ENCODE measurements at places on chromosomes 13 and 19.

GRCh38 chr13:108407495-108407894 is 138.0 kb downstream of the TNFSF13B start:
- no peak for DNase-seq

GRCh38 chr13:101258071-101258470 is 158.2 kb downstream of the NALCN start:
- DNase-seq: no peak

DNA sequence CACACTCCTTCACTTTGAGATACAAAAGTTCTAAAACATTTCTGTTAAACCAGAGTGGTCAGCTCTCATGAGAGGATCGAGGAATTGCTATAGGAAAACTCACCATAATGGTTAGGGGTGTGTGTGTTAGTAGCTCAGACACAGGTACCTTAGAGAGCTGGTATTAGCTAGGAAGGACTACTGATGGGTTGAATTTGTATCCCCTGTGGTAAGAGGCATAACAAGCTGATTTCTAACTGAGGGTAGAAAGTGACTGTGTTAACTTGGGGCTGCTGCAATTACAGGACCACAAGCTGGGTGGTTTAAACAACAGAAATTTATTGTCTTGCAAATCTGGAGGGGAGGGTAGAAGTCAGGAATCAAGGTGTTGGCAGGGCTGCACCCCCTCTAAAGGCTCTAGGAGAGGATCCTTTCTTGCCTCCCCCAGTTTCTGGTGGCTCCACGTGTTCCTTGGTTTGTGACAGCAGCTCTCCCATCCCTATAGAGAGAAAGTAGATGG is 17.4 kb downstream of the LEUTX start:
- no peak for DNase-seq

DNA sequence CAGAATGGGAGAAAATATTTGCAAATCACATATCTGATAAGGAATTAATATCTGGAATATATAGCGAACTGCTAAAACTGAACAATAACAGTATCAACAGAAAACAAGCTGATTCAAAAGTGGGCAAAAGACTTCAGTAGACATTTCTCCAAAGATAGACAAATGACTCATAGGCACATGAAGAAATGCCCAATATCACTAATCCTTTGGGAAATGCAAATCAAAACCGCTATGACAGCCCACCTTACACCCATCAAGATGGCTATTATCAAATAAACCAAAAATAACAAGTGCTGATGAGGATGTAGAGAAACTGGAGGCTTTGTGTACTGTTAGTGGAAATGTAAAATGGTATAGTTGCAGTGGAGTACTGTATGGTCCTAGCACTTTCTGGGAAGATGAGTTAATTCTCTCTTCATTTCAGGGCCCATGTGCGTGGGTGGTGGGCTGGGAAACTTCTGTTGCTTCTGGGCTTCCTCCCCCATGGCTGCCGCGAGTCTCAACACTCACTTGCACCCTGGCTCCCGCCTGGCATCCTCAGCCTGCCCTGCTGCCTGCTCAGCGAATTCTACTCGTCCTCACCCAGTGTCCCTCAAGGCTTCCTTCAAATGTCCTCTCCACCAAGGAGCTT is 12.4 kb upstream of the GJA3 start:
- no peak for DNase-seq

DNA sequence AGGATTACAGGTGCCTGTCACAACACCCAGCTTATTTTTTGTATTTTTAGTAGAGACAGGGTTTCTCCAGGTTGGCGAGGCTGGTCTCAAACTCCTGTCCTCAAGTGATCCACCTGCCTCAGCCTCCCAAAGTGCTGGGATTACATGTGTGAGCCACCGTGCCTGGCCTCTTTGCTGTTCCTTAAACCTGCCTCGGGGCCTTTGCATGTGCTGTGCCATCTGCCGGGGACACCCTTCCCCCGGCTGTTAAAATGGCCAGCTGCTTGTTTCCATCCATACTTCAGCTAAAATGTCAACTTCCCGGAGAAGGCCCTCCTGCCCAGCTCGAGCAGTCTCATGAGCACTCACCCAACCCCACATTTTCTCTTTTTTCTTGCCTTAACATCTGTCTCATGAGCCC is 19.1 kb upstream of the PDE4C start:
- no peak for DNase-seq

GRCh38 chr19:41307090-41307875 is 2.7 kb upstream of the CCDC97 start:
- DNase-seq: no peak

DNA sequence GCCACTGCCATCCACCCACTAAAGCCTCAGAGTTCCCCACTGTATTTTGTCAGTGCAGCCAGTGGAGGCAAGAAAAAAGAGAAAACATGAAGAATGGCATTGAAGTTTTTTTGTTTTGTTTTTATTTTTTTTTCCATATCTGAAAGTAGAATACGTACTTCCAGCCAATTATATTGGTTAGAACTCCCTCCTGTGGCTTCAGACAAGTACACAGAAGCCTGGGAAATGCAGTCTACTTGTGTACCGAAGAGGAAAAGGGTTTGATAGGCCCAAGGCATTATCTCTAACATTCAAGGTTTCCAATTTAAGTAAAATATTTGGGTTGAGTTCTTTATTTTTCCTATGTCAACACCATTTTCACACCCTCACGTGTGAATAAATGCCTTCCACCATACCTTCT is 696.2 kb upstream of the GPC6 start:
- no peak for DNase-seq

All from tibial nerve (tissue), 4 donors.